Endothelial cell of umbilical vein (primary cell): ENCODE measurements at places on chromosomes 3 and 15. TPM values are rescaled to one million over a fixed set of nuclear protein-coding genes. Genes with fewer than 3 reads are reported as not detected.

DNA sequence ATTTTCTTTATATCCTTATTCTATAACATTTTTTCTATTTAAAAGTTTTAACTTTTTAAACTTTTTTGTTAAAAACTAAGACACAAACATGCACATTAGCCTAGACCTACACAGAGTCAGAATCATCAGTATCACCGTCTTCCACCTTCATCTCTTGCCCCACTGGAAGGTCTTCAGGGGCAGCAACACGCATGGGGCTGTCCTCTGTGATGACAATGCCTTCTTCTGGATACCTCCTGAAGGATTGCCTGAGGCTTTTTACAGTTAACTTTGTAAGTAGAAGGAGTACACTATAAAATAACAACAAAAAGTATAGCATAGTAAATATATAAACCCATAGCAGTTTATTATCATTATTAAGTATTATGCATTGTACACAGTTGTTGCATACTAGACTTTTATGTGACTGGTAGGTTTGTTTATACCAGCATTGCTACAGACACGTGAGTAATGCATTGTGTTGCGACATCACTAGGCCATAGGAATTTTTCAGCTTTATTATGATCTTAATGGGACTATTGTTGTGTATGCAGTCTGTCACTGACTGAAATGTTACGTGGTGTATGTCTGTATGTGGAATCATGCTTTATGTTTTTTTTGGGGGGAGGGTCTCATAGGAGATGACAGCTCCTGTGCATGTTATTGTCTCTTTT, 18.2 kb downstream of the ATP1B3 start:
- no peaks in the 10 kb centered on the region for H3K27me3 ChIP-seq
- H3K36me3 ChIP-seq, result no peaks in the 10 kb centered on the region
- H3K4me3 ChIP-seq, result no peak overlapping the region
- no peak overlapping the region for H3K27ac ChIP-seq

DNA sequence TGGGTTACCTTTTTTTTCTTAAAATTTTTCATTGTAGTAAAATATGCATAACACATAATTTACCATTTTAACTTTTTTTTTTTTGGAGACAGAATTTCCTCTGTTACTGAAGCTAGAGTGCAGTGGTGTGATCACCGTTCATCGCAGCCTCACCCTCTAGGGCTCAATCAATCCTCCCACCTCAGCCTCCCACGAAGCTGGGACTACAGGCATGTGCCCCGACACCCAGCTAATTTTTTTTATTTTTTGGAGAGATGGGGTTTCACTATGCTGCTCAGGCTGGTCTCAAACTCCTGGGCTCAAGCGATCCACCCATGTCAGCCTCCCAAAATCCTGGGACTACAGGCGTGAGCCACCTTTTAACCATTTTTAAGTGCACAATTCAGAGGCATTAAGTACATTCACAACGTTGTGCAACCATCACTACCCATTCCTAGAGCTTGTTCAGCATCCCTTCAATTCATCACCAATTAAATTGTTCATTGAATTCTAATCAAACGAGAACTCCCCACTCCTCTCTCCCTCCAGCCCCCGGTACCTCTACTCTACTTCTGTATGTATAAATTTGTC, 44.6 kb downstream of the BHLHE40 start:
- no peaks in the 10 kb centered on the region for H3K27me3 ChIP-seq
- peaks cover 33% of the 10 kb centered on the region for H3K4me1 ChIP-seq
- H3K4me3 ChIP-seq, result no peak overlapping the region
- no peak for DNase-seq

CASR gene
- polyA plus RNA-seq, result not detected in 2 replicates

KLHL24 gene
- 14.0 and 18.0 TPM in 2 replicates for polyA plus RNA-seq

GRCh38 chr3:133954717-133955360, 59.2 kb upstream of the RAB6B start:
- no peak overlapping the region for H3K4me3 ChIP-seq
- no peaks in the 10 kb centered on the region for H3K27me3 ChIP-seq
- no peaks in the 10 kb centered on the region for H3K36me3 ChIP-seq
- DNase-seq, result no peak
- H3K4me1 ChIP-seq, result peaks cover 6% of the 10 kb centered on the region

- H3K4me1 ChIP-seq, result peaks cover 48% of the 10 kb centered on the region
- H3K27ac ChIP-seq, result peak overlapping the region; percentile 73
- DNase-seq, result no peak
- H3K4me3 ChIP-seq, result no peak overlapping the region
- H3K36me3 ChIP-seq, result peaks cover 29% of the 10 kb centered on the region
Measured at GRCh38 chr3:10310578-10310977, 10.3 kb downstream of the SEC13 start.

- no peaks in the 10 kb centered on the region for H3K27me3 ChIP-seq
- H3K4me1 ChIP-seq, result peaks cover 4% of the 10 kb centered on the region
- H3K36me3 ChIP-seq, result peaks cover 8% of the 10 kb centered on the region
- DNase-seq, result no peak
- H3K4me3 ChIP-seq, result no peak overlapping the region
- no peak overlapping the region for H3K27ac ChIP-seq
Measured at GRCh38 chr15:22892333-22892732, 53.9 kb downstream of the NIPA2 start.

TNNC1 gene
- 0.12 TPM in 1 of 2 replicates, not detected in the other for polyA plus RNA-seq

DNA sequence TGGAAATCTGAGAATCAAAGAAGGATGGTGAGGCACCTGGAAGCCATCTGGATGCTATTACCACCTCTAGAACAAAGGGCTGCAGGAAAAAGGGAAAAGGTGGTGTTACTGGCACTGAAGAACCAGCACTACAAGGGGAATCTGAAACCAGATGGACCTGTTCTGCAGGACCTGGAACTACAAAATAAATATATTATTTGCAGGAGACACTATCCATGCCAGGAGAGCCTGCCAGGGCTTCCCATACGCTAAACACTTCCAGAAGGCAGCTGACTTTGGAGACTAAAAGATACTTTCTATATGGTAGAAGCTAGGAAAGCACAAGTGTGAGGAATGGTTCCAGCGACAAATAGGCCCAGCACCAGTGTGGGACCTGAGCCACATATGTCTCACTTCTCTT, 83.4 kb upstream of the POU1F1 start:
- no peak for DNase-seq
- H3K27me3 ChIP-seq, result peaks cover 3% of the 10 kb centered on the region
- H3K27ac ChIP-seq, result no peak overlapping the region
- H3K36me3 ChIP-seq, result no peaks in the 10 kb centered on the region
- no peak overlapping the region for H3K4me3 ChIP-seq
- H3K4me1 ChIP-seq, result no peaks in the 10 kb centered on the region

DNA sequence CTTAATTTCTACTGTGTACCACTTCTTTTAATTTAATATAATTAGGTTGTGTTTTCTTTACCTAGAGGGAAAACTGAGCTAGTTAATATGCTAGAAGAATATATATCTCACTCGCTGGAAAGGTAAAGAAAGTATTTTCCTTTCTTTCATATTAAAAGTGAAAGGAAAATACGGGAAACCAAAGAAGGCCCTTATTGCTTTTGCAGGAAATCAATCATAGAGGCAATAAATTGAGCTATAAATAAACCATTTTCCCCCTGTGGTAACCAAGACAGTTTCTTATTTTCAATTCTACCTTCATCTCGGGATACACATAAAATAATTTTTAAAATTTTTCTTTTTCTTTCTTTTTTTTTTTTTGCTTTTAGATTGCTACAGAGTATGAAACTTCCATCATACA, 101.6 kb downstream of the CBLB start:
- no peaks in the 10 kb centered on the region for H3K4me1 ChIP-seq
- H3K27me3 ChIP-seq, result no peaks in the 10 kb centered on the region
- no peak overlapping the region for H3K27ac ChIP-seq
- H3K4me3 ChIP-seq, result no peak overlapping the region
- no peak for DNase-seq

EIF5A2 gene
- polyA plus RNA-seq, result 1.8 and 3.7 TPM in 2 replicates

DNA sequence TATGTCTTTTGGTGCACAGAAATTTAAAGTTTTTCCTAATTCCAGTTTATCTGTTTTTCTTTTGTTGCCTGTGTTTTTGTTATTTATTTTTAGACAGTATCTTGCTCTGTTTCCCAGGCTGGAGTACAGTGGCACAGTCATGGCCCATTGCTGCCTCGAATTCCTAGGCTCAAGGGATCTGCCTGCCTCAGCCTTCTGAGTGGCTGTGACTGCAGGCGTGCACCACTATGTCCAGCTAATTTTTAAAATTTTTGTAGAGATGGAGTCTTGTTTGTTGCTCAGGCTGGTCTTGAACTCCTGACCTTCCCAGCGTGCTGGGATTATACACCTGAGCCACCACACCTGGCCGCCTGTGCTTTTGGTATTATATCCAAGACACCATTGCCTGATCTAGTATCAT, 22.8 kb downstream of the KAT2B start:
- H3K27ac ChIP-seq, result no peak overlapping the region
- no peaks in the 10 kb centered on the region for H3K36me3 ChIP-seq
- H3K4me1 ChIP-seq, result peaks cover under 1% of the 10 kb centered on the region
- H3K27me3 ChIP-seq, result no peaks in the 10 kb centered on the region
- no peak for DNase-seq

NR2E3 gene
- 0.03 and 0.04 TPM in 2 replicates for polyA plus RNA-seq

DNA sequence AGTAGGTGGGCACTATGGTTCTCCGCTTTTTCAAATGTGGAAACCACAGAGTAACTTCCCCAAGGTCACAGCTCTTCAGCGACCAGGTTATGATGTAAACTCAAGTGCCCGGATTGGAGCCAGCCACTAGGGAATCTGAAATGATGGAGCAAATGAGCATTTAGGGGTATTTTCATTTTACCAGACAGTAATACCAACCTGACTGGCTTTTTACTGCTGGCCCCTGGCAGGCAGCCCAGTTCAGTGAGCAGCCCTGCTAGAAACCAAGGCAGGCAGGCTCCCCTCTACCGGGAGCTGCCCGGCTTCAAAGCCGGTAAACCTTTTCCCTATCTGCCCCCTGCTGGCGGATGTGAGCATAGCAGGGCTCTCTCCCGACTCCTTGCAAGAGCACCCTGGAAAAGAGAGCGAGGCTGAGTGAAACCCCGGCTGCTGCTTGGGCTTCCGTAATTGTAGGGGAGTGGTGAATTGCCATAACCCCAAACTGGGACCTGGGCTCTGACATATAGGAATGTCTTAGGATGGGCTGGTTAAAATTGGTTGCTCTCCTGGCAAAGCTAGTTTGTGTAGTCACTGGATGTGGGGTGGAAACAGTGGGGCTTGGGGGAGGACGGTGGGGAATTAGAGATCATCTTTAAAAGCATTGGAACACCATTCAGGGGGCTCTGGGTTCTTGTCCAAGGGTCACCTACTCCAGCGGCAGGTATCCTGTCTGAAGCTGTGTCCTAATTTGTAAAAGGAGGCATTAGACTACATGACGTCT, 98.0 kb upstream of the TNFAIP8L3 start:
- no peaks in the 10 kb centered on the region for H3K36me3 ChIP-seq
- no peak overlapping the region for H3K27ac ChIP-seq
- H3K4me1 ChIP-seq, result peaks cover 18% of the 10 kb centered on the region
- no peak overlapping the region for H3K4me3 ChIP-seq
- peak; percentile 85 for DNase-seq

DNA sequence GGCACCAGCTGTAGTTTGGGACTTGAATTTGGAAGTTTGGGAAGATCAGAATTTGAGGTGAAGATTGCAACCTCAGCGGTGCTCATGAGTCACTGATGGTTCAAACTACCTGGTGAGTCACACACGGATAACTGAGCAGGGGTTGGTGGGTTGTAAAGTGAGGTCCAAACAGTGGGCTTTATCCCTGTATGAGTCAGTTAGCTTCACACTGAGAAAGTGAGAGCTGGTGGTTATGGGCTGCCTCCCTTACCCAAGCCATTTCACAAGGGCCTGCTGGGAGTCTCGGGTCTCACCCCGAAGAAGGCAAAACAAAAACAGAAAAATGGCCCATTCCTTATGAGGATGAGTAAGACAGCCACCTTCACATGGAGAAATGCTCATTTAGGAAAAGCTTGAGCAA, 77.0 kb downstream of the ITGA11 start:
- no peak overlapping the region for H3K4me3 ChIP-seq
- no peaks in the 10 kb centered on the region for H3K36me3 ChIP-seq
- no peak for DNase-seq
- no peak overlapping the region for H3K27ac ChIP-seq

GRCh38 chr3:32733631-32734229, 48.7 kb downstream of the CNOT10 start:
- H3K4me1 ChIP-seq, result peaks cover 2% of the 10 kb centered on the region
- H3K27ac ChIP-seq, result no peak overlapping the region
- no peaks in the 10 kb centered on the region for H3K36me3 ChIP-seq
- no peaks in the 10 kb centered on the region for H3K27me3 ChIP-seq
- H3K4me3 ChIP-seq, result no peak overlapping the region

GRCh38 chr3:20669675-20670074, 483.7 kb upstream of the SGO1 start:
- H3K27ac ChIP-seq, result no peak overlapping the region
- H3K27me3 ChIP-seq, result no peaks in the 10 kb centered on the region
- no peak overlapping the region for H3K4me3 ChIP-seq
- no peaks in the 10 kb centered on the region for H3K36me3 ChIP-seq
- no peak for DNase-seq

DNA sequence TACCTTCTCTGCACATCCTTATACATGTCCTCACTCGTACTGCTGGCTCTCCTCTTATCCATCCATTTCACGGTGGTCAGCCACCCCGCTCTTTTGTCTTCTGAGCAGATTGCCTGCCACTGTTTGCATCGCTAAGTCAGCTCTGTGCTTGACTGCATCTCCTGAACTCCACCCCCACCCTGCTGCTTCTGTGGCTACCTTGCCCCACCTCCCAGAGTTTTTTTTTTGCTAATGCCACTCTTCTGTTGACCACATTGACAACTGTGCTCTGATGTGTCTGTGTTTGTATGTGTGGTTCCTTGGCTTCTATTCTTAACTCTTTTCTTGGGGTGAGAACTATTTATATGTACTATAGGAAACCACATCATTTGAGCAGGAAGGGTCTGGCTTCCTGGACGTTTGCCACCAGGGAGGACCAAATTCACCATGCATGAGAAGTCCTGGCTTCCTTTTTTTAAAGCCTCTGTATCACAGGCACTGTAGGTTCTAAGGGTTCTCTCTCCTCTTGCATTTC, 12.8 kb upstream of the MTMR10 start:
- peaks cover 15% of the 10 kb centered on the region for H3K4me1 ChIP-seq
- H3K4me3 ChIP-seq, result peak overlapping the region; percentile 15
- no peaks in the 10 kb centered on the region for H3K27me3 ChIP-seq
- H3K27ac ChIP-seq, result peak overlapping the region; percentile 64
- peak; percentile 88 for DNase-seq

DLL4 gene
- 25.5 and 57.8 TPM in 2 replicates for polyA plus RNA-seq

DNA sequence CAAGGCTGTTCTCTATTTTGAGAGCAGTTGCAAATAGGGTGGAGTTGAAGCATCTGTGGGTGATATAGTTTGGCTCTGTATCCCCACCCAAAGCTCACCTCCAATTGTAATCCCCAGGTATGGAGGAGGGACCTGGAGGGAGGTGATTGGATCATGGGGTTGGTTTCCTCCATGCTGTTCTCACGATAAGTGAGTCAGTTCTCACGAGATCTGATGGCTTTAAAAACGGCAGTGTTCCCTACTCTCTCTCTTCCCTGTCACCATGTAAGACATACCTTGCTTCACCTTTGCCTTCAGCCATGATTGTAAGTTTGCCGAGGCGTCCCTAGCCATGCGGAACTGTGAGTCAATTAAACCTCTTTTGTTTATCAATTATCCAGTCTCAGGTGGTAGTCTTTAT, 21.0 kb downstream of the CHST2 start:
- no peaks in the 10 kb centered on the region for H3K36me3 ChIP-seq
- no peak overlapping the region for H3K4me3 ChIP-seq
- H3K27ac ChIP-seq, result no peak overlapping the region
- no peaks in the 10 kb centered on the region for H3K27me3 ChIP-seq
- no peak for DNase-seq

CORO2B gene
- polyA plus RNA-seq, result 2.4 and 2.9 TPM in 2 replicates

GRCh38 chr3:167656821-167657220, 3.1 kb upstream of the WDR49 start:
- H3K27ac ChIP-seq, result no peak overlapping the region
- no peaks in the 10 kb centered on the region for H3K36me3 ChIP-seq
- no peak overlapping the region for H3K4me3 ChIP-seq
- no peaks in the 10 kb centered on the region for H3K4me1 ChIP-seq
- no peaks in the 10 kb centered on the region for H3K27me3 ChIP-seq
- DNase-seq, result no peak

IL17RE gene
- polyA plus RNA-seq, result 1.3 and 1.6 TPM in 2 replicates
